ENCODE measurements at places on chromosomes 16 and 17.

DNA sequence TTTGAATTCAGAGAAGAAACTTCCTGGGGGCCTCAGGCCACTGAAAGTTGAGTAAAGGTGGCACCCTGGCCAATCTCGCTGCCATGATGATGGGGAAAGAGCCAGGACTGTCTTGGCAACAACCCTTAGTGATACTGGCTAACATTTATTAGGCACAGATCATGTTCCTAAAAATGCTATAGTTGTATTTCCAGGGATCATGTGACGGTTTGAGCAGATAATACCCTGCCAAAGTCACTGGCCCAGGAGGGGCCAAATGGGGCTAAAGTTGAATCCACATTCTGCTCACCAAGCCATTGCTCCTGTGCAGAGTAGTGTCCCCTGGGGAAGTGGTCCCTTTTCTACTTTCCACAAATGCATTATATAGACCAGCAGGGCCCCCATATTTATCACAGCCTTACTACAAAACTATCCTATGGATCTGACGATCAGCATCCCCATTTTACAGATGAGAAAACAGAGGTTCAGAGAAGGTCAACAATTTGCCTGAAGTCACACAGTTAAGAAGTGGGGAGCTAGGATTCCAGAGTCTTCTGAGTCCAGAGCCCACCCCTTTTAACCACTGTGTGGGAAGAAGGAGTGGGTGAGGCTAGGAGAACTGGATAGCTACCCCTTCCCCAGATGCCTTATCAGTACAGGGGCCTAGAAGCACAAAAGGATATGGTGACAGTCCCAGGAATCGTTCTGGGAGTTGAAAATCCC, 300.0 kb upstream of the IRX3 start:
- DNase-seq, result no peak

- no peak for DNase-seq
Measured at GRCh38 chr17:47278561-47278960, 24.9 kb downstream of the ITGB3 start.

DNA sequence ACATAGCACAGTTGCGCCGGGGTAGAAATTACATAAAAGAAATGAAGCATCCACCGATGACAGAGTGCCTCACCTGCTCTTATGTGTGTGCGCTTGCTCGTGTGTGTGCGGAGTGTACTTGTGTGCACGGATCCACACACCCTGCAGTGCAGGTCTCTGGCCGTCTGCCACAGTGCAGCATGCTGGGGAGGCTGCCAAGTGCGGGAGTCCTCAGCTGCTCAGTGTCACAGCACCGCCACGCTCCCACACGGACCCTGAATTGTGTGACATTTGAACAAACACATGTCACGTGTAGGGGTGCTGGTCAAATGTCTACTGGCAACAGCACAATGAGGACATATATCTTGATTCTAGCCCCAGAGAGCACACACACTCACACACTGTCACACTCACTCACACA, 243.0 kb upstream of the MYOCD start:
- DNase-seq, result no peak

DNA sequence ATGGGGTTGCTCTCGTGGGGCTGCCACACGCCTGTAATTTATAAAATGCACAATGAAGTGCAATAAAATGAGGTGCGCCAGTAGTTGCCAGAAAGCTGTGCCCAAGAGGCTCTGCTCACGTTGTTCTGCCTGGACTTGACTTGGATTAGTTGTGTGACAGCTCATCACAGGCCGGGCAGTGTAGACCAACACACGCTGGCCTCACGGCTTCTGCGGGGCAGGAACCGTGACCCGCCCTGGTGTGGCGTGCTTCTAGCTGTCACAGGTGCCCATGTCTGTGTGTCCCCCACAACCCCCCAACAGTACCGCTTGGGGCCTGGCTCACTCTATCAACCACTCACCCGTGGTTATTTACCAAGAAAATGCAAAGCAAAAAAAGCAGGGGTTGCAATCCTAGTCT, 112.2 kb upstream of the ZNF750 start:
- DNase-seq, result no peak

GRCh38 chr16:52141871-52142270, 405.1 kb downstream of the TOX3 start:
- DNase-seq, result no peak

- no peak for DNase-seq
Measured at GRCh38 chr16:73064994-73065545, 17.1 kb upstream of the ZFHX3 start.

DNA sequence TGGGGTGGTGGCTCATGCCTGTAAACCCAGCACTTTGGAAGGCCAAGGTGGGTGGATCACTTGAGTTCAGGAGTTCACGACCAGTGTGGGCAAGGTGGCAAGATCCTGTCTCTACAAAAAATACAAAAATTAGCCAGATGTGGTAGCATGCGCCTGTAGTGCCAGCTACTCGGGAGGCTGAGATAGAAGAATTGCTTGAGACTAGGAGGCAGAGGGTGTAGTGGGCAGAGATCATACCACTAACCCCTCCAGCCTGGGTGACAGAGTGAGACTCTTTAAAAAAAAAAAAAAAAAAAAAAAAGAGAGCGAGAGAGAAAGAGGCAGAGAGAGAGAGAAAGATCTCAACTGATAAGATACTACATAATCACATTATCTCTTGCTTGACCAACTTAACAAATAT, 45.9 kb downstream of the KANSL1 start:
- no peak for DNase-seq

DNA sequence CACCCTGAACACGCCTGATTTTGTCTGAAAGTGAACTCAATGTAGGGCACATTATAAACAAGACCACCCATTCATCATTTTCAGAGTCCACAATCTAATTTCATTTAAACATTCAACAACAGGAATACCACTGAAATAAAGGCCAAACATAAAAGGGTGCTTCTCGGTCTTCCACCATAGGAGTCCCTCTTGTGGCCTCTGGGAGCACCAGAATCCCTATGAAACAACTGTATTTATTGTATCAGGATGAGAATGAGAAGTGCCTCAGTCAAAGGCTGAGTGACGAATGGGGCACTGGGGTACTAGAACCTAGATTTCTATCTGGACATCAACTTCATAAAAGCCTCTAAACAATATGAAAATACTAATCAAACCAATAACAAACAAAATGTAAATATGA, 40.4 kb downstream of the NXPH3 start:
- peak; percentile 23 for DNase-seq

GRCh38 chr17:81538651-81539570, 10.7 kb downstream of the FSCN2 start:
- no peak for DNase-seq

- DNase-seq, result no peak
Measured at GRCh38 chr16:87361916-87362619, 21.5 kb downstream of the FBXO31 start.

Data from hematopoietic multipotent progenitor cell treated with erythropoietin and hydrocortisone succinate and interleukin-3 and kit ligand, for 4 days (in vitro differentiated cells).